ENCODE measurements at places on chromosomes 12 and 14.

DNA sequence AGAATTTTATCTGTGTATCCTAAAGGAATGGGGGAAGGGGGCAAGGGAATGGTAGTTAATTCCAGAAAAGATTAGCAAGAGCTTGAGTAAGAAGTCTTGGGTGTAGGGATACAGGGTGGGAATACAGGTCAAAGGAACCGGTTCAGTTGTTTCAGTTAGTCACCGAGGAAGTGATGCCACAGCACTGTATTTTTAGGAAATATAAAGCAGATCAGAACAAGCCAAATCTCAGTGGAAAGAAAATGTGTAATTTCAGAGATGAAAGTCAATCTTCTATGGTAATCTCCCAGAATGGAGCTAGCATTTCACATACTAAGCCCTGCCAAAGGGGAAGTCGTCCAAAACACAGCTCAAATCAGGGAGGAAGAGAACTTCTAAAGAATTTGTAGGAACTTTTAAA lies 4.7 kb upstream of the TUBA1C start:
- DNase-seq: peak; percentile 65

- no peak for DNase-seq
Observed at GRCh38 chr12:27334042-27334720, 1.5 kb downstream of the BMAL2 start.

- peak; percentile 2 for DNase-seq
Observed at GRCh38 chr12:23950775-23951451, 1.4 kb upstream of the SOX5 start.

DNA sequence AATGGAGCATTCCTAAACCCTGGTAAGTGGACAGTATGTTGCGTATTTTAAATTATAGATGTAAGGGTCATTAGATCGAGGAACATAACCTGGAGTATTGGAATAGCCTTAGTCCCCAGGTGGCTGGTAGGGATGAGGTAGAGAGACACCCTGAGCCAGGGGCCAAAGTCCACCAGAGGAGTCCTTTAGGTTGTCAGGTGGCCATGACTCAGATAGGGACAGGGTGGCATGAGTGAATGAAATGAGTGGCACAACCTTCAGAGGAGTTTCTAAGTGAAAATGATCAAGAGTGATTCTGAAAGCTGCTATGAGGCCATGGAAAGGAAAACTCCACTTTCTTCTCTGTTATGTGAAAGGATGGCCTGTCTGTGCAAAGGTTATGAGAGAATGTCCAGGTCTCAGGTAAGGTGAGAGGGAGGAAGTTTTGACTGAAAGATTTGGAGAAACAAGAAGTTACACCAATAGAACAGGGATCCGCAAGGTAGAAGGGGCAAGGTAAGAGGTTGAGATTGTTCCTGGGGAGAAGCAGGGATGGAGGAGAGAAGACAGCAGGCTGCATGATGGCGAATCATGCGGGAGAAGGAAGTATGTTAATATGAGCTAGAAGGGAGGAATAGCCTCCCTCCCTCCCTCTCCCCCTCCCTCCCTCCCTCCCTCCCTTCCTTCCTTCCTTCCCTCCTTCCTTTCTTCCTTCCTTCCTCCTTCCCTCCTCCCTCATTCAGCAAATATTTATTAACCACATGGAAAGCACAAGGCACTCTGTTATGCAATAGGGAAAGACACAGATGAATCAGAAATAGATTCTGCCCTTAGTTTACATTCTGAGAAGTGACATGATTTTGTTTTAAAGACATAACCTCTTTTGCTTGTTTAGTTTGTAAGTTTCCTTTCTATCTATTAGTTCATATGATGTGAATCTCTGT lies 14.0 kb upstream of the RIPK3 start:
- peak; percentile 70 for DNase-seq

DNA sequence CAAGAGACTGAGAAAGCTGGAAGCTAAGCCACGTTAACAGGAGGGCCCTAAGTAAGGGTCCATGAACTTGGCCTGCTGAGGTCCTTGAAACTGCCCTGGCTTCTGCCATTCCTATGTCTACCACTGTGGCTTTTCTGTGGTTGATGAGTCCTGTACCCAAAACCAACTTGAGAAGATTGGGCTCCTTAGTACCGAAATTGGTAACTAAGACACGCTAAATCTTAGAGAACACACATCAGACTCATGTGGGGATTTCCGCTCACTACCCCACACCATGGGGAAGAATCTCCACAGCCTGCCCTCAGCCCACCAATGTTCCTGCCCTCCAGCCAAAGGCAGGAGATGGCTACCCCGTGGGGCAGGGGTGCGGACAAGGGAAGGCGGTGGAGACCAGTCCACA lies 232.9 kb downstream of the SPTSSA start:
- no peak for DNase-seq

DNA sequence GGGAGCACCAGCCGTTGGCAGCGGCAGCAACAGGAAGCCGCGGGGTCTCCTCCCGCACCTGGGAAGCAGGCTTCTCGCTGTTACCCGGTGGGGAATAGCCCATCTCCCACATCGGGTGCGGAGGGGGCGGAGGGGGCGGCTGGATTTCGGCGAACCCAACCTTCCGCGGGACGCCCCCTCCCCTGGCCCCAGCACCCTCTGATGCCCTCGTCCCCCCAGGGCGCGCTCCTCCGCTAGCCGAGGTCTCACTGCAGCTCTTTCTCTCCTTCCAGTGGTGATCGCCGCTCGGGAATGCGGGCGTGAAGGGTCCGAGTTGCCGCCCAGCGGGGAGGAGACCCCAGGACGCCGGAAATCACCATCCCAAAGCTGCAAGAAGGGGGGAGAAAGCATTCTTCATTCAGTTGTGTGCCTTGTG lies 303 bp downstream of the SAMD4A start:
- DNase-seq: peak; percentile 49

- peak; percentile 54 for DNase-seq
Observed at GRCh38 chr12:119870457-119870856, 6.7 kb downstream of the CIT start.

DNA sequence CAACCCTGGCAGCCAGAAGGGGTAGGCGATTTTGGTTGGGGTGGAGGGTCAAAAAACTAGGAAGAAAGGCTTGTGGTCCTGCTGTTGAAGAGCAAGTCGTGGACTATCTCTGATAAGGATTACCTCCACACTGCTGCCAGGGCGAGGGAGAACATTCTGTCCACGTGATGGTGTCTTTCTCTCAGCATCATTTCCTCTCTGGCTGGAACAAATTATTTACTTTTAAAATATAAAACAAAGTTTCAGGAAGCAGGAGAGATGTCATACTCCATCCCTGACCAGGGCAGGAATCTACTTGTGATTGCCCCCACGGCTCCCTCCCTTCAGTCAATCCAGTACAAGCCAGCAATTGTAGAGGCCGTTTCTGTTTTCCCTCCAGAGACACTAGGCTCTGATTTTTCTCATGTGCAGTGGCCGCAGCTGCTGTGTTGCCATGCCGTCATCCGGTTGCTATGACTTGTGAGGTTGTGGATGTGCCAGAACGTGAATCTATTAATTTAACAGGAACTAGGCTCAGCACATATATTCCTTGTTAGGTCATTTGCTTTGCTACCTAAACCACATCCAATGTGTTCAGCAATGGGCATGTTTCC lies 61.5 kb upstream of the PTGR2 start:
- DNase-seq: peak; percentile 98

- peak; percentile 48 for DNase-seq
Observed at GRCh38 chr12:55970775-55971174, 3.1 kb upstream of the RAB5B start.

DNA sequence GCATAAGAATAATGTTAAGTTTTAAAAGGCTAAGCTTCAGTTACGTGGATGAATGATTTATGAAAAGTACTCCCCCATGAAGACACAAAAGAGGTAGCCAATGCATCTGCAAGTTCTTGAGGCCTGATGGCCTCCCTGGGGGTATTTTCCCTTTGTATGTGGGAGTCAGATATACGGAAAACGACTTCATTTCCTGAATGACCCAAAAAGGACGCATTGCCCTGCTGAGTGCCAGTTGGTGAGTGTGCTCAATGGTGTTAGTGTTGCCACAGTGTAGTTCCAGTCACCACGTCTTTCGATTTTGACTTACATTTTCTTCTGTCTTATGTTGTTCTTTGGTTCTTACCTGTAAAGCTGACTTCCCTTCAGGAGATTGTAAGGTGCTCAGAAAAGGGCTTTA lies 8.0 kb downstream of the ETV6 start:
- peak; percentile 27 for DNase-seq

GRCh38 chr12:50927356-50927755 lies 25.0 kb upstream of the HIGD1C start:
- DNase-seq: no peak

GRCh38 chr12:80721326-80721725 lies 4.6 kb downstream of the MYF5 start:
- DNase-seq: no peak

GRCh38 chr14:77469067-77469505 lies 11.2 kb downstream of the AHSA1 start:
- no peak for DNase-seq

DNA sequence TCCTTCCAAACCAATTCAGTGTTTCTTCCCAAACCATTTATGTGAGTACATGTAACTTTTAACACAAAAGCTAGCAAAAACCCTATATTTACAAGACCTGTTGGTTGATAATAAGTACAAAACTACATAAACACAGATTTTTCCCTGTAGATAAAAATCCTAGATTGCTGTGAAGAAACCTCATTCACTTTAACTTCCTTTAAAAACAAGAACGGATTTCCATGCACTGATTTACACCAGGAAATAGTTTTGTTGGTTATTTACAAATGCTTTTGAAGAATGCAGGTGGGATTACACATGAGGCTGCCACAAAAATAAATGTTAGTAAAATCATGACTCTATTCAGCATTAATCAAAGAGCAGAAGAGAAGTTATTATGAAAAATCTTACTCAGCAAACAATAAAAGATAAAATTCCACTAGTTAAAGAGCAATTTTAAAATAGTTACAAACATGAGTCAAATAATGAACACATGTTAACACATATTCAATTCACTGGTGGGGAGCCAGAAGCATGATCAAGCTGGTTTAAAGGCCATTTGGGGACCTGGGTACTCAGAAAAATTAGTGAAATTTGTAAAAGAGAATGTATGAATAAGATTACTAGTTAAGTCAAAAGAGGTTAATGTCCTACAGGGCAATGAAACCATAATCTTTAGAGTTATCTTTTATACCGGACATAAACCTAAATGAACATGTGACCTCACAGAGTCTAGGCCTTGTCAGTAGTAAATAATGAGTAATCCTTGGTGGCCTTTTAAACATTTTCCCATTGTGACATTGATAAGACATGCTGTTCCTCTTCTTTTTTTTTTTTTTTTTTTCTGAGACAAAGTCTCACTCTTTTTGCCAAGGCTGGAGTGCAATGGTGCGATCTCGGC lies 79.9 kb downstream of the PHLDA1 start:
- peak; percentile 50 for DNase-seq

- DNase-seq: no peak
Observed at GRCh38 chr14:75409316-75410205, 18.3 kb upstream of the JDP2 start.

DNA sequence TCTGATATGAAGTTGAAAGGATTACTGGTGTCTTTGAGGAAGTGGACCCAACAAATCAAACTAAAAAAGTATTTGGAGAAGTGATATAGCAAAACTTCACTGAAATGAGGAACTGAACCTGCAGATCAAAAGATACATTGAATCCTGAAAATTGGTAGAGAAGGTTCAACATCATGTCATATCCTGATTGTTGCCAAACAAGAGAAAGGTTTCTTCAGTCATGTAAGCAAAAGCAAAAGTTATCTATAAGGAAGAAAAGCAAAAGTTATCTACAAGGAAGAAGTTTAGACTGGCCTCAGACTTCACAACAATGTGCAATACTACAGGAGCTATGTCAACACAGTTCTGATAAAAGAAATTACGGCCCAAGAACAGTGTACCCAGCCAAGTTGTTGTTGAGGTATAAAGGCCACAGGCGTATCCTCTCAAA lies 142.7 kb downstream of the RAD51B start:
- no peak for DNase-seq

GRCh38 chr12:52837413-52837741 lies 3.3 kb upstream of the KRT79 start:
- peak; percentile 82 for DNase-seq

- no peak for DNase-seq
Observed at GRCh38 chr14:36129181-36129580, 47.3 kb downstream of the PTCSC3 start.

DNA sequence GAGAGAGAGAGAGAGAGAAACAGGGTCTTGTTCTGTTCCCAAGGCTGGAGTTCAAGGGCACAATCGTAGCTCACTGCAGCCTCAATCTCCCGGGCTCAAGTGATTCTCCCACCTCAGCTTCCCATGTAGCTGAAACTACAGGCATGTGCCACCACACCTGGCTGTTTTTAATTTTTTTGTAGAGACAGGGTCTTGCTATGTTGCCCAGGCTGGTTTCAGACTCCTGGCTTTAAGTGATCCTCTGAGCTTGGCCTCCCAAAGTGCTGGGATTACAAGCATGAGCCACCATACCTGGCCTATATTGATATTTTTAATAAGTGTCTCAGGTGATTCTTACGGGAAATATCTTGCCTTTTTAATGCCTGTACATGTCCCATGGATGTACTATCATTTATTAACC lies 50.9 kb upstream of the STON2 start:
- no peak for DNase-seq

- DNase-seq: peak; percentile 76
Observed at GRCh38 chr12:7188562-7189397, 706 bp upstream of the PEX5 start.

DNA sequence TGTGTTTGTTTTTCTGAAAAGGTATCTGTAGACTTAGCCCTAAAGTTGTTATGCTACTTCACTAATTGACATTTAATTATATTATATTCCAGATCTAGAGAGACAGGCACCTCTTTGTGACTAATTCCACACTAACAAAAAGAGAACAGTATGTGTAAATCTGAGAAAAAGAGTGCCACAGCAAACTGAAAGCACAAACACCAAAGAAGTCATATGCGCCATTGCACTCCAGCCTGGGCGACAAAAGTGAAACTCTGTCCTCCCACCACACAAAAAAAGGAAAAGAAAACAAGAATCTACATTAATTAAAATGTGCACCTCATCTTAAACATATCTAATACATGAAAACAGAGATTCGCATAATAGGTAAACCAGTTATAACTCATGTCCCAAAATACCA lies 4.4 kb upstream of the CSRNP2 start:
- no peak for DNase-seq

DNA sequence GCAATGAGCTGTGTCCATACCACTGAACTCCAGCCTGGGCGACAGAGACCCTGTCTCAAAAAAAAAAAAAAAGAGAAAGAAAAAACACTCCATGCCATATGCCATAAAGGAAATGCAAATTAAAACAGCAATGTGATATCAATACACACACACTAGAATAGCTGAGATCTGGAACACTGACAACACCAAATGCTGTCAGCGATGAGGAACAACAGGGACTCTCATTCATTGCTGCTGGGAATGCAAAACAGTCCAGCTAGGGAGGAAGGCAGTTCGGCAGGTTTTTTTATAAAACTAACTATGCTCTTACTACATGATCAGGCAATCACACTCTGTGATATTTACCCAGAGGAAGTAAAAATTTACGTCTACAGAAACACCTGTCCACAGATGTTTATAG lies 3.4 kb upstream of the ABCB9 start:
- DNase-seq: no peak

DNA sequence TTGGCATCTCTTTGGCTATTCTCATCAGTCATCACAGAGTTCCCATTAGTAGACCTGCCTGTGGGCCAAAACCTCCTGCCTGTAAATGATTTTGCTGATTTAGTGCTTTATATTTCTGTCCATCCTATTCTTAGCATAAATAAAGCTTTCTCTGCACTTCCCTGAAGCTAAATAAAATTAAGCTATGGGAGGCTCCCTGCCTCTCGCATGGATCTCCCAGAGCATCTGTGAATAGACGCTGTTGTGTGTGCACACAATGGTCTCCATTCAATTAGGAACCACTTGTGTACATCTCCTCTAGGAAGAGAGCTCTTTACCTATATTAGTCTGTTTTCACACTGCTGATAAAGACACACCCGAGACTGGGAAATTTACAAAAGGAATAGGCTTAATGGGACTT lies 80.4 kb downstream of the PPFIBP1 start:
- DNase-seq: no peak
